ENCODE measurements at places on chromosomes 6 and 20.
A peak's percentile ranks its signal among the peaks of the same experiment; 100 is the strongest.

GRCh38 chr6:166998256-166999144 is 697 bp upstream of the CEP43 start:
- DNase-seq: peak; percentile 74

DNA sequence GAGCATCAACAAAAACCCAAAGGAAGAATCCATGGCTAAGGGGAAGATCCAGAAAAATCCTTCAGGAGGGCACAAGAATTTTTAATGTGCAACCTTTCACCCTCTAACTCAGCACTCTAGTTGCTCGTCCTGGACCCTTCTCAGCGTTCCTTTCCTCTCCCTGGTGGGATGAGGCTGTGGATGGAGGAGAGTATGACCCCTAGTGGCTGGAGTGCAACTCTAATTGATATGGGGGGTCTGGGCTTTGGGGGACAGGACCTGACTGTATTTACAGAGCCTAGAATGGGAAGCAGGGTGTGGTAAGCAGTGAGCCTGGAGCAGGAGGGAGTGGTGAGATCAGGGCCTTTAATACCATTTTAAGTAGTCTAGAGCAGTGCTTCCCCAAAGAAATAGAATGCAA is 83.9 kb upstream of the CEP85L start:
- no peak for DNase-seq

DNA sequence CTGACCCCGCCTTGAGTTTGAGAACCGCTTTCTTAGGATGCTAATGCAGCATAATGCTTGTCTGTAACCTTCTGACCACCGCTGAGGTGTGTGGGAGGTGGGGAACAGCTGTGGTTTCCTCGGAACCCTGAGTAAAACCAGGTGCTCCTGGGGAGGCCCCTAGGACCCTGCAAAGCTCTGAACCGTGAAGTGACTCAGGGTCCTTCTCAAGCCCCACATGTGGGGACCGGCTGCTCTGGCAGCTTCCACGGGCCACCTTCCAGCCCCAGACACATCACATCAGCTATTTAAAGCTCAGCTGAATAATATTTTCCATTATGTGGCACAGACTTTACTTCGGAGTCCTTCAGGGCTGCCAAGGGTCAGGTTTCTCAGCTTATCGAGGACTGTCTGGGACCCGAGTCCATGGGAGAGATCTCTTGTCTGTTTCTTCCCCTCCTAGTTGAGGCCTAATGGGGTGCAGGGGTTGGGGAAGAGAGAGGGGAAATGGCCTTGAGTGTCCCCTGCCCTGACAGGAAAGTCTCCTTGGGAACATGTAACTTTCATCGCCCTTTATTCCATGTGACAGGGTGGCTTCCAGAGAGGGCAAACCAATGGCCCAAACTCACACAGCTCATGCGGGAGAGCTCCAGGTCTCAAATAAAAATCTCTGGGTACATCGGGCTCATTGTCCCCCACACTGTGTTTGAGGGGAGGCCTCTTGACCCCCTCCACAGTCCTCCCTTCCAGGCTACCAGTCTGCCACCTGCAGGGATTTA is 186.1 kb upstream of the SLC24A3 start:
- DNase-seq: no peak

DNA sequence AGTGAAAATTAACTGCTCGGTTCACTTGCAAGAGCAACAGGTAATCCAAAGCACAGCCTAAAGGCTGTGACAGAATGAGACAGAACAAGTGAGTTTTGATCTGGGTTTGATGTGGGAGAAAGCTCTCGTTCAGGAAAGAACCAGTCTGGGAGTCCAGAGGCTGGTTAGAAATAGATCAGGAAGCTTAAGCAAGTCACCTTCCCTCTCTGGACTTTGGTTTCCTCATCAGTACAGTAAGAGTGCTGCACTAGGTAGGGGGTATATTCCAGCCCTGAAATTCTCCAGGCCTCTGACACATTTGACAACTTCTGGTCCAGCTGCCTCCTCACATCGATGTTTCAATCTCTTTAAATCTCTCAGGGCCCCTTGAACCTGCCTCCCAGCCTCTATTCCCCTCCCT is 33.7 kb upstream of the MDGA1 start:
- DNase-seq: no peak

- no peak for DNase-seq
These were observed 137.3 kb downstream of the FOXC1 start for GRCh38 chr6:1747003-1747402.

DNA sequence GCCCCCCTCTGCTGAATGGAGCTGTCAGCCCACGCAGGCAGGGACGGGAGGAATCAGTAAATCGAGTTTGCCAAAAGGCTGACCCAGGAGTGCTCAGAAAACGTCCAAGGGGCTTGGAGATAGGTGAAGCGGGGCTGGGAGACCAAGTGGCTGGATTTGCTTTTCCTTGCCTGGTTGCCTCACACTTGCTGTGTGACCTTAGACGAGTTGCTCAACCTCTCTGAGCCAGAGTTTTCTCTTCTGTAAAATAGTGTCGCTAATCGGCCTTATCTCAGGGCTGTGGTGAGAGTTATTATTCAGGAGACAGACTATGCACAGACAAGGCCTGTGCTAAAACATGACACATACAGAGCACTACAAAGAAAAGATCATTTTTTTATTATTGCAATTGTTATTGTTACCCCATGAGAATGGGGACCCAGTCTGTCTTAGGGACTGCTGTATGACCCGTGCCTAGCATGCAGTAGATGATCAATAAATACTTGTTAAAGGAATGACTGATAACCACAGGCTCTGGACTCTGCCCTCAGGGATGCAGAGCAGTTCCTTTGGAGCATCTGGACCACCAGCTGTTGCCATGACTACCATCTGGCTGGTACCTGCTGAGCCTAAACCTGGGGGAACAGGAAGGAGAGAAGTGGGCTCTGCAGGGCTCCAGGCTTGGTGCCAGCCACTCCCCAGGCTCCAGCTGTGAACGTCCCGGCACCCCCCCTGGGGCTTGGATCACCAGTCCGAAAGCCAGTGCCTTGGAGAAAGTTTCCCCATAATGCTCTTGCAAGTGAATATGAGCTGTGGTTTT is 901 bp downstream of the KCNK15 start:
- no peak for DNase-seq

DNA sequence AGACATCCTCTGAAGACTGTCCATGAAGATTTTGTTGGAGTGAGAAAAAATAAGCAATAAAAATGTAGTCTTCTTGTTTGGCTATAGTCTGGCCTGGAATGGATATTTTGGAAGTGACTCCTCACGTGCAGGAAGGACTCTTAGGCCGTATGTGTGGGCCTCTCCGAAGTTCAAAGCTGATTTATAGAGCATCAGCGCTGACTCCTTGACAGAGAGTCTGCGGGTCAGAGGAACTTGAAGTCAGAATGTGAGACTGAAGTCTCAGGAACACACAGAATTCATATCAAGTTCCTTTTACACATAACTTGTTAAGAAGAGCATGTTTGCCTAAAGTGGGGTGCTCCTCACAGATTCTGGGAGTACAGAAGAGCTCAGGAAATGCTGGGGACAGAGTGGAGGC is 36.1 kb downstream of the EDN3 start:
- DNase-seq: no peak
